ENCODE measurements at places on chromosomes 6 and 20.
A peak's percentile ranks its signal among the peaks of the same experiment; 100 is the strongest.

DNA sequence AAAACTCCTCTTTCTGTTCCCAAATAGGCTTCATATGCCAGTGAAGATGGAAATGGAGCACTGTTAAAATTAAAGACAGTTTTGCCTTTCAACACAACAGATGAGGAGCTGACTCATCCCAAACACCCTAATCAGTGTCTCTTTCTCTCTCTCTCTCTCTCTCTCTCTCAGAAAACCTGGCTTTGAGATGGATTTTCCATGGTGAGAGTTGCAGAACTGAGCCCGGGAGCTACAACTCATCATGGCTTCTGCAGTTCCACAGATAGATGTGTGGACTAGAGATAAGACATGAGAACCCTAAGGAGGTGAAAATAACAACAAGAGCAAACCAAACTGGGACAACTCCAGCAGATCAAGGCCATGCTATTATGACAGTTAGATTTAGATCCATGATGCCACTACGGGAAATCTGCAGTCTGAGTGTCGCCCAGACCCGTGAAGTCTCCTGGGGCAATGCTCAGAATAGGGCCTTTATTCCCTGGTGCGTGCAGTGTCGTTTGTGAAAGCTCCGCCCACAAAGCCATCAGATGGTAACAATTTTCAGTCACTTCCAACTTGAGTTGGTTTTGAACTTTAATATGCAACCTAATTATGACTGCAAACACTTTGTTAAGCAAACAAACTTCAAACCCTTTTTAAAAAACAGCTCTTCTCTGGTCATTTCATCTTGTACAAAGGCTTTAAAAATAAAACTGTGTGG, 338.2 kb upstream of the PREP start:
- no peak for DNase-seq

GRCh38 chr6:144036064-144036834, 28.2 kb upstream of the PLAGL1 start:
- no peak for DNase-seq

GRCh38 chr6:99002831-99003230, 55.1 kb upstream of the FBXL4 start:
- DNase-seq: no peak

DNA sequence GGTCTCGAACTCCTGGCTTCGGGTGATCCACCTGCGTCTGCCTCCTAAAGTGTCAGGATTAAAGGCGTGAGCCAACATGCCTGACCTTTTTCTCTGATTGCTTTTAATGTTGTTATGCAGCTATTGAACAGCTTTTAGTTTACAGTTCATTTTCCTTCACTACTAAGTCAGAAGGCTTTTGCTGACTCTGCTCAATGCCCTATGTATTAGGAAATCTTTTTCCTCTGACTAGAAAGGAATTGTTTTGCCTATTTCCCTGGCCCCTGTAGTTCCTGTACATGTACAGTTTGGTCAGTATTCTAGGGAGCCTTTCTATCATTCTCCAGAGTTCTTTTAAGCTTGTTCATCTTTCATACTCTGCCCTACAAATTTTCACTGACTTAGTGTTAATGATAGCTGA, 280.2 kb downstream of the CDKAL1 start:
- no peak for DNase-seq

- DNase-seq: no peak
Observed at GRCh38 chr20:59832406-59833363, 100.8 kb downstream of the SYCP2 start.

GRCh38 chr6:109834131-109834530, 143.0 kb downstream of the FIG4 start:
- DNase-seq: no peak

GRCh38 chr6:77482981-77483380, 19.7 kb upstream of the HTR1B start:
- DNase-seq: no peak

GRCh38 chr6:137690721-137691120, 176.3 kb upstream of the TNFAIP3 start:
- DNase-seq: no peak

GRCh38 chr6:159061146-159061545, 16.4 kb upstream of the TAGAP start:
- no peak for DNase-seq

GRCh38 chr6:140966676-140967075, 1166.0 kb upstream of the GJE1 start:
- DNase-seq: no peak

DNA sequence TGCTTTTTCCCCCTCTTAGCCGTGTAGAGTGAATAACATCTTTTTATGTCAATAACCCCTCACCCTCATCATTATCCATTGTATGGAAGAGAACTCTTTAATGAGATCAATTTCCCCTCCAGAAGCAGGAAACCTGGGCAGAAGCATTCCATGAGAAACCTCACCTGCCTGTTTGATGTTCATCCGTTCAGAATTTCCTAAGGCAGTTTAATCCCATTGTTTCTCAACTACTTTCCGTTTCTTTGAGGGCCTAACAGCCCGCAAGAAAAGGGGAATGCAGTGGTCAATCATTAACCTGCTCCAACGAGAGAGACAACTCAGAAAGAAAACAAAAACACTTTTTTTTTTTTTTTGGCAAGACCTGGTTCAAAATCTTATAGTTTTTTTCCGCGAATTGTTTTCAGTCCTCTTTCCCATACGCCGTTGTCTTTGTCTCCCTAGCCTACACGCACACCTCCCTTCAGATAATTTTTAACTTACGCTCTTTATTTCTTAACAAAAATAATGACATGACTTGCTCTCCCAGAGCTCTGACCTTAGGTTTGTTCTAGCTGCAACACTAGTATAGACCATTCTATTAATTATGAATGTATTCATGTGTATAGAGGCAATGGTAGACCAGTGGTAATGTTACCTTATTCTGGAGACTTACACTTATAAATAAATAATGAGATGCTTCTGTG, 25.6 kb upstream of the ID4 start:
- no peak for DNase-seq

- no peak for DNase-seq
Observed at GRCh38 chr20:58579069-58579818, 64.0 kb upstream of the APCDD1L start.

DNA sequence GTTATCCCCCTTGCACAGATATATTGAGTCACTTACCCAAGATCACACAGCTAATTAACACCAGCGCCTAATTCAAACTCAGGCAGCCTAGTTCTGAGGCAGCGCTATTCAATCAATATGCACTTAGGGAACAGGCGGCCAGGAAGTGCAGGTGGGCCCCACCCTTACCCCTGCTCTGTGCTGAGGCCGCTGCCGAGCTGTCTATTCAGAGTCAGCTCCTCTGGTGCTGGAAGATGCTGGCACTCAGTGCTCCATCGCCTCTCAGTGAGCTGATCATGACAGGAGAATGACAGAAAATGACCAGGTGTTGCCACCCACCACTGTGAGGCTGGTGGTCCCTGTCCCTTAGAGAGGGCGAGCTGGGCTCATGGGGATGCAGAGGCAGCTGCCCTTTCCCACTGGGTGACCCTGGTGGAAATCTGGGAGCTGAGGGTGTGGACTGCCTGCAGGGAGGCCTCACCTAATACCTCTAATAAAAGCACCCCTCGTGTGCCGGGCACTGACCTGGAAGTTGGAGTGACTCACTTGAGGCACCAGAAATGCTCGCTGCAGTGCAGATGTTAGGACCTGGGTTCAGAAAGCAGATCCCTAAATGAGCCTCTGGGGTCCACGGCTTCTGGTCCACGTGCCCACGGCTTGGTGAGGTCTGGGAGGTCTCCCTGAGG, 42.5 kb upstream of the CD93 start:
- no peak for DNase-seq

- no peak for DNase-seq
Observed at GRCh38 chr6:162712694-162713093, 14.9 kb downstream of the PRKN start.

- DNase-seq: no peak
Observed at GRCh38 chr6:129672881-129673631, 36.9 kb downstream of the ARHGAP18 start.

DNA sequence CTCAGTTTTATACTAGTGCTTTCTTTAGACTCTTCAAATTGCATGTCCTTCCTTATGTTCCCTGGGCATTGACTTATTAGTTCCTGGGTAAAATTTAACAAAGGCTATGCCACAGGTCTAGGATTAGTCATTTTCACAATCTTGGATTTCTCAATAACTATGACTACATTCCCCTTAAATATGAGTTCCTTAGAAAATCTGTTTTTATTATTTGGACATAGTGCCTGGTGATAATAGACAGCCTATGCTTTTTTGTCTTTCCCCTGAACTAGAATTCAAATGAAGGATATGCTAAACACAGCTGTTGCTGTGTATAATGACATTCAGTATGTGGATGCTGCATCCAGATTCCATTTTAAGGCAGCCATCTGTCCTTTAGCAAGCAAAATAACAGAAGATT, 1252.8 kb upstream of the GJE1 start:
- DNase-seq: no peak

- no peak for DNase-seq
Observed at GRCh38 chr6:70363741-70364493, 49.4 kb upstream of the FAM135A start.

GRCh38 chr20:22515264-22515663, 69.1 kb downstream of the FOXA2 start:
- no peak for DNase-seq

DNA sequence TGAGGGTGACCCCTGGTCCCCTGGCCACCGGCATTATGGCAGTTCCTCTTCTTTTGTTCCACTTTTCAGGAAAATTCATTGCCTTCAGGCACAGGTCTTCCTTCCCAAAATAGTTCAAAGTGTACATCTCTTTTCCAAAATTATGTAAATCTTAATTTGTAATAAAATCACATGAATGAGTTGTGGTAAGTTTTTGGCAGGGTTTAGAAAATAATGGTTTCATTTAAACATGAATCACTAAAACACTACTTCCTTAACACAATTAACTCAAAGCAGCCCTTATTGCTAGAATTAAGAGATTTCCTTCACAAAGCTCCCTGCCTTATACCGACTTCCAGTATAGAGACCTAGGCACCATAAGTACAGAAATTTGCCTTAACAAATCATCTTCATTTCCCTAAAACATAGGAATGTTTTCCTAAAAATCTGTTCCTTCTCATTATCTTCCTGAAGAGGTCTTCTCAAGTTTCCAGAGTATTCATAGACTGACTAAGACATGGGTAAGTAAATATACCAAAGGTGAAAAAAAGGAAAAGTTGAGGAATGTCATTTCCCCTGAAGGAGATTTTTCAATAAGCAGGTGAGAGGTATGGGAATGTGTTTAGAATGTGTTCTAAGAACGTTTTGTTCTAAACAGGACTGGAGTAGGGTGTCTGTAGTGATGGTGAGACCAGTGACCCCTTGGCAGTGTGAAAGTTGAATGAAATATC, 148.2 kb upstream of the CITED2 start:
- DNase-seq: no peak

DNA sequence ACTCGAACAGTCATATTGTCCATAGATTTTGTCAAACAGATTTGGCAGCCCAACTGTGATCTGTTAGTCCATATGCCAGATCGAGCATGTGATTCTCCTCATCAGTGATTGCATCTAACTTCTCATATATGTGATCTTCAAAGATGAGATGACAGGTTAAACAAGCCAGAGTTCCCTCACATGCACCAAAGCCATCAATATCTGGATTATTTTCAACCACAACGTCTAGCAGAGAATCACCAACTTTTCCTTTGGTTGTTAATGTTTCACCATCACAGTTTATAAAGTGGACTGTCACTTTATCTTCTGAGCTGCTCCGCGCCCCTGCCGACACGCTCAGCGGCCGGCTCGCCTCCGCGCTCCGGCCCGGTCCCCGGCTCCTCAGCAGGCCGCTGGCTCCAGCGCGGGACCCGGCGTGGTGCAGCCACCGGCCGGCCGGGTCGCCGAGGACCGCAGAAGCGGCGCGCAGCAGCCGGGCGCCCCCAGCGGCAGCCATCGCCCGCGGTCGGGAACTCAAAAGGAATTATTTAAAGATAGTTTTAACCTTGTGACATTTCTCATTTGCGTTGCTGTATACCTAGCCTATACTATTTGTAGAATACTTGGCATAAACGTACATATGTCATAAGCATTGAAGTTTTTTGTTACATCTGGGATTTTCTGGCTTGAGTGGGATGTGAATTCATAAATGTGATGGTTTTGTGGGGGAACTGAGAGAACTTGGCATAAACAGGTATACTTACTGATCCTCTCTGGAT, 40.1 kb upstream of the DYNLRB1 start:
- DNase-seq: peak; percentile 19

GRCh38 chr20:2840967-2841531, 504 bp downstream of the VPS16 start:
- DNase-seq: no peak

DNA sequence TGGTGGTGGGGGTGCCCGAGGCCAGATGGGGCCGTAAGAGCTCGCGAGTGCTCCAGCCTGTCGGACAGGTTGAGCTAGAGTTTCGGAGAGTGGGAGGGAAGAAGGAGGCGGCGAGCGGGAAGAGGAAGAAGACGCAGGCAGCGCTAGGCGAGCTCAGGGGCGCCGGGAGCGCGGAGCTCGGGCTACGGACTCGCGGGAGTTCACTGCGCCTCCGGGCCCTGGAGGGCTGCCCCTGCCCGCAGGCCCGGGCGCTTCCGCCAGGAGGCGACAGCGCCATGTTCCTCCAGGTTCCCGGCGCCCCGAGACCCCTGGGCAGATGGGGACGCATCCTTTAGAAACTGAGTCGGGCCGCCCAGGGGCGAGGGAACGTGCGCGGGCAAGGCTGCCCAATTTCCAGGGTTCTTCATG, 984 bp downstream of the TFAP2C start:
- DNase-seq: no peak

DNA sequence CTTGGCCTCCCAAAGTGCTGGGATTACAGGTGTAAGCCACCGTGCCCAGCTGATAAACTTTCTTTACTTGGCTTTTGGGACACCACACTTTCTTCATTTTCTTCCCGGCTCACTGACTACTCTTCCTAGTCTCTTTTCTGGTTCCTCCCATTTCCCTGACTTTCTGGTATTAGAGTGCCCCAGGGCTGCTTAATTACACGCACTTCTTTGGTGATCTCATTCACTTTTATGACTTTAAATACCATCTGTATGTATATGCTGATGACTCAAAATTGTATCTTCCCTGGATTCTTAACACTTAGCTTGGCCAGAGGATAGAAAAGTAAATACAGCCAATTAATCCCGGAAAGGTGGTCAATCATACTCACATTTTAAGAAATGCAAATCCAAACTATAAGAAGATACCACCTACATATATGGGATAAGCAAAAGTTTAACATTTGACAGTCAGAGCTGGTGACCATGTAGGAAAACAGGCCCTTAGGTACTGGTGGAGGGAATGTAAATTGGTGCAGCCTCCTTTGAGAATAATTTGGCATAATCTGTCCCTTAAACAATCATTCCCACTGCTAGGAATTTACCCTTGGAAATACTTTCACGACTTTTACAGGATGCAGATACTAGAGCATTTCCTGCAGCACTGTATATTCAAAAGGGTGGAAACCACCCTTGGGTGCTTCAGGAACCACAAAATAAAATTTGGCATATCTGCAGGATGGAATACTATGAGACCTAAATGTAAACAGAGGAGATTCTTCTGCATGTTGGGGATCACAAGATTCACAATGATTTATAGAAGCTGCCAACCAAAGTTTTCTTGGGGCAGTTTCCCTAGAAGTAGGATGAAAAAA, 9.4 kb upstream of the NANP start:
- DNase-seq: no peak

GRCh38 chr6:114995526-114995925, 652.7 kb upstream of the HS3ST5 start:
- no peak for DNase-seq

- no peak for DNase-seq
Observed at GRCh38 chr20:61896058-61896961, 169.4 kb downstream of the TAF4 start.

GRCh38 chr6:104431096-104431495, 428.6 kb downstream of the HACE1 start:
- no peak for DNase-seq

GRCh38 chr6:32118782-32119628, 9.0 kb downstream of the ATF6B start:
- DNase-seq: peak; percentile 88

- DNase-seq: no peak
Observed at GRCh38 chr6:41174610-41175009, 11.7 kb upstream of the TREM2 start.

Data from hematopoietic multipotent progenitor cell treated with erythropoietin and hydrocortisone succinate and interleukin-3 and kit ligand, for 17 days (in vitro differentiated cells).